ENCODE measurements at places on chromosomes 5 and 9. TPM values are rescaled to one million over a fixed set of nuclear protein-coding genes. Genes with fewer than 3 reads are reported as not detected.
A peak's percentile ranks its signal among the peaks of the same experiment; 100 is the strongest.

Gene LRRC26
- total RNA-seq: not detected

- DNase-seq: no peak
These were observed 6.5 kb upstream of the RICTOR start for GRCh38 chr5:39080597-39081204.

GRCh38 chr9:87336914-87337333, 160.7 kb upstream of the DAPK1 start:
- peak; percentile 83 for DNase-seq

- DNase-seq: no peak
These were observed 68.0 kb downstream of the POU5F2 start for GRCh38 chr5:93673316-93673954.

GRCh38 chr5:107598958-107599357, 71.8 kb downstream of the EFNA5 start:
- no peak for DNase-seq

GRCh38 chr5:135869935-135870334, 25.7 kb downstream of the IL9 start:
- DNase-seq: no peak

Gene CDC20B
- total RNA-seq: not detected

DNA sequence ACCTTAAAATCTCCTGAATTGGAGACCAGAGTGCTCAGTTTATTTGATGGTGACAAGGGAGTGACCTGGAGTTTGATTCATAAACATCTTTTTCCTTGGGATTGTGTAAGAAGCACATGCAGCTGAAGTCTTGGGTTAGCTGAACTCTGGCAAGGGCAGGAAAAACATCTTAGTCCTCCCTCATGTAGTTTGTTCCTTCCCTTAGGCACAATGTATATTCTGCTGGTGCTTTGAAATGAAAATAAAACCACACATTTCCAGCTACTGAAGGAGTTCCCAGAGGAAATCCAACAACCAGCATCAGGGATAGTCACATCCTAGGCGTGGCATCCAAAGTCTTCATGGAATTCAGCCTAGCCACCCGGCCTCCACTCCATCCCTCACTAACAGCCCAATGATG, 95.2 kb upstream of the PAPPA start:
- no peak for DNase-seq

DNA sequence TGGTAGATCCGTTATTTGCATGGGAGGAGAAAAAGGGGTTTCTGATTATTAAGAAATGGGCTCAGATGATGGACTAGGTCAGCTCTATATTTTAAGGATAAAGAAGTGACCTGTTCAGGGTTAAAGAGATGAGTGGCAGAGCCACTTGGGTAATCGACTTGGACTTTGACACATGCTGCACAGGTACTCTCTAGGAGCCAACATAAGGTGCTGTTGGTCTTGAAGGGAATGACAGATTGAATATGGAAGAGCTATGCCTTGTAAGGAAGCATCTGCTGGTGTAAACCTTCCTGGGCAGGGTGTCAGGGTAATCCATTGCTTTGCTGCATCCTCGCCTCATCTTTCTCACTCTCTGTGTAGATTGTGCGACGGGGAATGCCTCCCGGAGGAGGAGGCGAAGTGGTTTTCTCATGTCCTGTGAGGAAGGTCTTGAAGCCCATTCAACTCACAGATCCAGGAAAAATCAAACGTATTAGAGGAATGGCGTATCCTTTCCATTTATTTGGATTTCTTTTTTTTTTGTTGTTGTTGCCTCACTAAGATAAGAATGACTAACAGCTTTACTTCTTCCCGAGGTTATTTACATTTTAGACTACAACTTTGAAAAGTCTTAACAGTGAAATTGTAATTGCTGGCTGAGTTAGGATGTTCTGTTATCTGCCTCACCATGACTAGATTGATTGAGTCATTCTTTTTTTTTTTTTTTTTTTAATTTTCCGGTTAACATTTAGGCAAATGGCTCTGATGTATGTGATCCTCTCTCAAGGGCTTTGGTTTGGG, 41.2 kb downstream of the RCL1 start:
- DNase-seq: no peak

DNA sequence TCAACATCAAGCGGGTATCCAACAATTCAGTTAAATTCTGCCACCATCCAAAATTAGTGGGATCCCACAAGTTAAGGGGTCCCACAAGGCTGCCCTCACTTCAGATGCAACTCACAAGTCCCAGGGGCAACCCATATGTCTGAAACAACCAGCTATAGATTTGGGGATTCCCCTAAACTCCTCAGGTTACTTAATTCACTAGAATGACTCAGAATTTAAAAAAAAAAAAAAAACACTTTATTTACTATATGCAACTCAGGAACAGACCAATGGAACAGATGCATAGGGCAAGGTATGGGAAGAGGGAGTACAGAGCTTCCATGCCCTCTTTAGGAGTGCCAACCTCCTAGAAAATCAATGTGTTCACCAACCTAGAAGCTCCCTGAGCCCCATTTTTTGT, 15.1 kb downstream of the AUH start:
- no peak for DNase-seq

Gene LURAP1L
- total RNA-seq: 5.2 TPM

Gene LCN15
- not detected for total RNA-seq

Gene TMC1
- not detected for total RNA-seq

DNA sequence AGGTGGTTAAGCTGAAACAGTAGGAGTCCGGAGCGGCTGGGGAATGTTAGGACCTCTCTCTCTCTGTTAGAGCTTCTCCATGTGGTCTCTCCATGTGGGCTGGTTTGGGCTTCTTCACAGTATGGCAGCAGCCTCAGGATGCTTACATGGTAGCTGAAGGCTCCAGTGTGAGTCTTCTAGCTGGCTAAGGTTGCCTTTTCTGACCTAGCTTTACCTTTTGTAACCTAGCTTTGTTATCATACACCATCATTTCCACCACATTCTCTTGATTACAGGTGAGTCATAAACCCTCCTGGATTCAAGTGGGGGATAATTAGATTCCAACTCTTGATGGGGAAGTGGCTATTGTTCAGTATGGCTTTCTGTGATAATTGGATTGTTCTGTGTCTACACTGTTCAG, 98.5 kb downstream of the MTREX start:
- no peak for DNase-seq

GRCh38 chr5:122999947-123000563, 36.5 kb downstream of the PPIC start:
- DNase-seq: no peak

Gene SCGB3A2
- total RNA-seq: not detected

DNA sequence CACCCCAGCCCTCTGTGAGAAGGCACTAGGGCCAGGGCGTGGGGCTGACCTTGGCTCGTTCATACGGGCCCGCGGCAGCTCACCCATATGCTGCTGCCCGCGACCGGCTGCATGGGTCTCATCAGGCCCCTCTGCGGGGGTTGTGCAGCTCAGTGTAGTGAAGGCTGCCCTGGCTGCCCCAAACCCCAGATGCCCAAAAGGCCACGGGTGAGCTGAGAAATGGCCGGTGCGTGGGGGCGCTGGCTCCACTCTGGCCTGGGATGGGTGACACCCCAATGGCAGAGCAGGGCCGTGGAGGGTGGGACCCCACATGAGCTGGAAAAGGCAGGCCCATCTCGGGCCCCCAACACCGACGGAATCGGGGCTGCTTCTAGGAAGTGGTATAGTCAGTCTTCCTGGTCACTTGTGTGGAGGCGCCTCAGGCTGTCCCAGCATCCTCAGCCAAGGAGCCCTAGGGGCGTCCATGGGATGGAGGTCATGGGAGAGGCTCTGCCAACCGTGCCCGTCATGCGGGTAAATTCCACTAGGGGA, 19.4 kb upstream of the LRRC14B start:
- DNase-seq: no peak

DNA sequence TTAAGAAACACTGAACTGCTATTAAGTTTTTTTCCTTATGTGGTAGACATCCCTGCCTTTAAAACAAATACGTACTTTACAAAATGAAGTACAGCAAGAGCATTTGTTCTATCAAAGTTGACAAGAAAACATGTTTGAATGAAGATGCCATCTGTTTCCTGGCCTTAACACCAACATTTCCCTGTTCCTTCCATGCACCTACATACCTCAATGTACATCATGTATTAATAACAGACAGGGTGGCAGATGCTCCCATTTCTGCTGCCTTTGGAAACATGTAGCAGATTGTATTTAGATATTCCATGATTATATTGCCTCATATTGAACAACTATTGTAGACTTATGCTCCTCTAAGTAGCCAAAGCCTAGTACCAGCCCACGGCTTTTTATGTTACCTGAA, 104.4 kb downstream of the PJA2 start:
- DNase-seq: no peak

GRCh38 chr5:150665044-150665443, 4.0 kb downstream of the MYOZ3 start:
- no peak for DNase-seq

- no peak for DNase-seq
These were observed 12.3 kb downstream of the TLE4 start for GRCh38 chr9:79583952-79584654.

DNA sequence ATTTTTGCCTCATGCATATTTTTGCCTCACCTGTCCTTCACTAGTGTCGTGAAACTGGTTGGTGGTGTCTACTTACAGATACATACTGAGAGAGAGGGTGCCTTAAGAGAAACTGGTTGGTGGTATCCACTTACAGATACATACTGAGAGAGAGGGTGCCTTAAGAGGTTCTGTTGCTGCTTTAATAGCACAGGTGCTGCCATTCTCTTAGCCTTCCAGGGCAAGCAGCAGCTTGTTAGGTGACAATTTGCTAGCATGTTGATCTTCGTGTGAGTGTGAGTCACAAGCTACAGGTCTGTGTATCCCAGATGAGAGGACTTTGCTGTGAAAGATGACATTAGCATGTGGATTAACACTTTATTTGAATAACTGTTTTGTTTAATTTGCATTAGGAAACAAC, 1.4 kb downstream of the PTTG1 start:
- DNase-seq: no peak

- no peak for DNase-seq
These were observed 7.9 kb downstream of the TICAM2 start for GRCh38 chr5:115594128-115595047.

- DNase-seq: no peak
These were observed 71.3 kb downstream of the TMC1 start for GRCh38 chr9:72592502-72593403.

Gene ZER1
- 15.3 TPM for total RNA-seq

GRCh38 chr5:95644351-95645042, 2.1 kb upstream of the RFESD start:
- no peak for DNase-seq

DNA sequence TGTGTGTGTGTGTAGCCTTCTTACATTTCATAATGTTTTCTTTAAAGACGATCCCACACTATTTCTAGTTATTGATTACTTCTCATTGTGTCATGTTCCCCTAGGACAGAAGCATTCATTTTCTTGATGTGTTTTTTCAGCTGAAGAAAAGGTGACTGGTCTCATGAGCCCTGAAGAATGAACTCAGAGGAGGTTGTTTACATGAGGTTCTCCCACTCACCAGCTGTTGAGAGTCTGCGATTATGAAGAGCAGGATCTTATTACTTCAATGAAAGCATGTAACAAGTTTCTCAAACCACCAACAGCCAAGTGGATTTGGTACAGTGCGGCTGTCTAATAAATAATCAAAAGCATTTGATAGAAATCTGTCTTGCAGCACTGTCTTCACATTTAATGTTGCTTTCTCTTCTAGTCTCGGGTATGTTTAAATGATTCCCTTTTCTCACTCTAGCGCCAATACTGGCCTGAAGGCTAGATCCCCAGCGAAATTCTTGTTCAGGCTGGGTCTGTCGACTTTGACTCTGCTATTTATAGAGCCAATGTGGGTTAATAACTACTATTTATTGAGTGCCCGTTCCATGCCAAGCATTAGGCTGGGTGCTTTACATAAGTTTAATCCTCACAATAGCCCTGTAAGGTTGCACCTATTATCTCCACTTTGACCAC, 9.6 kb upstream of the FSD1L start:
- DNase-seq: no peak

GRCh38 chr5:170028124-170028523, 47.8 kb upstream of the INSYN2B start:
- DNase-seq: no peak

DNA sequence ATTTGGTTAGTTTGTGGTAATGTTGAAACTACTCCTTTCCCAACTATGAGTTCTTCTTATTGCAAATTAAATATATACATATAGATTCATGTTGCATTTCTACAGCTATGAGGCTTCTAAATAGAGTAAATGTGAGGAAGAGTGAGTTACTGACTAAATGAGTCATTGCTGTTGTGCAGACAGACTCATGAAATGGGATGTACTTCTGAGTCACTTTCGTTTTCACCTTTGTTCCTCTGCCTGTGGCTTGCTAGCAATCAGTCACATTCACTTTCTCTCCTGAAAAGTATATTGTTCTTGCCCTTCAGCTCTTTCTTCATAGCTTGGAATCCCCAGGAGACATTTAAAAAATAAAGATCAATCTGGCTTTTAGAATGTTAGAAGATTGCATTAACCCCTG, 295.5 kb upstream of the SMC2 start:
- peak; percentile 63 for DNase-seq

Gene SHOC1
- total RNA-seq: 0.07 TPM

DNA sequence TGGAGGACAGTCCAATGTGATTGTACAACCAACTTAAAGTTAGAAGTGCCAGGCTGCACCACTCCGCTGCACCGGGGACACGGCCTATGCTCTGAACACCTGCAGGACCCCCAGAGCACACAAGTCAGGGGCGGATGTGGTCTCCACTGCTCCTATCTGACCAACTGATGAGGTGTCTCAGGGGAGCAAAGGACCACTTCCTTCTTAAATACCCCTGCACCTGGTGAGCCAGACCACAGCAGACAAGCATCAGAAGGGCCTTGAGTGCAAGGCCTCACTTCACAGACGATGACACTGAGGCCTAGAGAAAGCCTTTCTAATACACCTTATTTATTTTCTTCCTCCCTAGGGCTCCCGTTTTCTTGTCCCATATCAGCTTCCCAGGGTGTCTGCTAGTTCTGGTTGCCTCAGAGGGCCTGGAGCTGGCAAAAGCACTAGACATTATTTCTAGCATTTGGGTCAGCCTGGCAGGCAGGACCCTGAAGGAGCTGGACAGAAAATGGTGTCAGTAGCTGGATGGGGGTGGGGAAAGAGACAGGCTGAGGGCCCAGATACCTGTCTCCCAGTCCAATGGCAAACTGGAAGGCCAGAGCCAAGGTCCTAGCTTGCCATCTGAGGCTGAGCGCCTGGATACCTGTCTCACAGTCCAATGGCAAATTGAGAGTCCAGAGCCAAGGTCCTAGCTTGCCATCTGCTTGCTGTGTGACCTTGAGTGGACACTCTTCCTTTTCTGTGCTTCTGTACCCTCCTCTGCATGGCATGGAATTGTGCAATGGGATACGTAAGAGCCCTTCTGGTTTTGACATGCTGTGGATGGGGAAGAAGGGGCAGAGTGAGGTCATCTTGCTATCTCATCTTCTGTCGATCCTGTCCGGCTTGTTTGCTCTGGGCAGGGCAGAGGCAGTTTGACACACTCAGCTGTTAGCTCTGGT, 9.0 kb downstream of the CCDC69 start:
- no peak for DNase-seq

All from epithelial cell of proximal tubule (primary cell).